Stimulated activated CD4-positive, alpha-beta T cell treated with anti-CD3 and anti-CD28 coated beads, Interleukin-1b, Interleukin-23, amount 100 ng/mL, for 1 hour (primary cell): ENCODE measurements at places on chromosomes 16 and 17.

GRCh38 chr16:12575288-12575687 is 228.4 kb downstream of the CPPED1 start:
- no peak for DNase-seq

GRCh38 chr17:34475296-34475695 is 104.1 kb upstream of the TMEM132E start:
- no peak for DNase-seq

GRCh38 chr17:69175625-69176456 is 34.1 kb upstream of the ABCA6 start:
- DNase-seq = no peak

DNA sequence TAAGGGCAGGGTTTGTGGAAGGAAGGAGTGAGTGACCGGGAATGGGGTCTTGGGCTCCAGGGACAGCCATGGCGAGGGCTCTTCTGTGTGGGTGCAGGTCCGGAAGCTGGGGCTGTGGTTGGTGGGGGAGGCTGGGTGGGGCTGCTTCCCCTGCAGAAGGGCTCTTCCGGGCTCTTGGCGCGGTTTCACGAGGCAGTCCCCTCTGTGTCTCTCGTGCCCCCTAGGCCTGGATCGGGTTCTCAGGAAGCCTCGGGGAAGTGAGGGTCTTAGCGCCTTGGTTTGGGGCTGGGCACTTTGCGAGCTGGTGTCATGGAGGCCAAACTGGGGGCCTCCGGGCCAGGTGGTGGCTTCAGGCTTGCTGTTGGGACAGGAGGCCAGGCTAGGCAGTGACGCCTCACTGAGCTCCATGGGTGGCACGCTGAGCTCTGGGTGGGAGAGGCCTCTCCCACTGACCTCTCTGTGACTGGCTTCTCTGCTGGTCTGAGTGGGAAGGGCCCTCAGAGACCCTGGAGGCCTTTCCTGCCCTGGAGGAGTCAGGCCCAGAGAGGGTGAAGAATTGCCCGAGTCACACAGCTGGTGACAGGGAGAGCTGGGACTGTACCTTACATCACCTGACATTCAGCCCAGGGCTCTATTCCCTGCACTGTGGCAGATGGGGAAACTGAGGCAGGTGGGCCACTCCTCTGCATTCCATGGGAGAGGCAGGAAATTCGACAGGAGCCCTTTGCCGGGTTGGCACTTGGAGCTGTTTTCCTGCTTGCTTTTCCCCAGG is 8.2 kb downstream of the ADCY7 start:
- no peak for DNase-seq

DNA sequence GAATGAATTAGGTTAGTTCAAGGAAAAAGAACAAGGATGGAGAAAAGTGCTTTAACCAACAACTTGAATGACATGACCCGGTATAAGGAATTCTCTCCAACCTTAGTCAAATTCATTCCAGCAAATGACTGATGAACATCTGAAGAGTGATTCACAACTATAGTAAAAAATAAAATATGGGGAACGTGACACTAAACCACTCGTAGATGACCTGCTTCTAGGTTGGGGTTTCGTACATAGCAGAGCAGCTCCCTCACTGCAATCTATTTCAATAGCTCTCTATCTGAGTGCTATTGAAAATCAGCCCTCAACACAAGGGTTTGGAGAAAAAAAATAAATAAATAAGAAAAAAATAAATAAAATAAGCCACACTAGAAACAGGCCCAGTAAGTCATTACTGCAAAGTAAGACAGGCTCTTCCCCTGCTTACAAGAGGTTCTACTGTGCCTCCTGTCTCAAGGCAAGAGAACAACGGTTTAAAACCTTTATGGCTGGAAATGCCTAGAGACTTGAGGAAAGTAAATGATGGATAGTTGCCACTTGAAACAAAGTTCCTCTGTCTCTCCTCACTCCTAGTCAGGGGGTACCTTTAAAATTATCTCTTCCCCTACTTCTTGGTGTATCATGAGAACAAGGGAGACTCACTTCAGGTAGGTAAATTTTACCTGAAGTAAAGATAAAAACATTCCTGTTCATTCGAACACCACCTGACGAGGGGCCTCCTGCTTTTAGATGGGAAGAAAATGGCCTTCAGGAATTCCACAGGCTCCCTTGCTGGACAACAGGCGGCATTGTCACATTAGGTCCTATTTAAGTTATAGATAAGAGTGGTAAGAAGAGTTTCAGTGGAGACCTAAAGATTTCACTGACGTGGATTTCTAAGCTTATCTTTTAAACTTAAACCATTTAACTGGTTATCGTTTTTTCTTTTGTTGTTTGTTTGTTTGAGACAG is 20.5 kb downstream of the COG7 start:
- DNase-seq = no peak

DNA sequence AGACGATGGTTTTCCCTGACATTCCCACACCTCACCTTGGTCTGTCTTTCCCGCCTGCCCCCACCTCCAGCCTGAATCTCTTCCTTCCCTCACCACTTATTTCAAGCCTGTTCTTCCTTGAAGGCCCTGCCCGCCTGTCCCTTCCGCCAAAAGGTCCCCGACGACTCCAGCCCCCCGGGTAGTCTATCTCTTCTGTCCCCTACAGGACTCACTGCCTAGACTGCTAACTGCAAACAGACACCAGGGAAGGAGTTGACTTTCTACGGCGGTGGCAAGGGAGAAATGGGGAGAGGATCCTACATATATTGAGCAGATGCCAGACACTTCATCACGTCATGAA is 53.7 kb downstream of the NT5M start:
- no peak for DNase-seq

GRCh38 chr17:57016764-57017116 is 38.8 kb downstream of the SCPEP1 start:
- no peak for DNase-seq

DNA sequence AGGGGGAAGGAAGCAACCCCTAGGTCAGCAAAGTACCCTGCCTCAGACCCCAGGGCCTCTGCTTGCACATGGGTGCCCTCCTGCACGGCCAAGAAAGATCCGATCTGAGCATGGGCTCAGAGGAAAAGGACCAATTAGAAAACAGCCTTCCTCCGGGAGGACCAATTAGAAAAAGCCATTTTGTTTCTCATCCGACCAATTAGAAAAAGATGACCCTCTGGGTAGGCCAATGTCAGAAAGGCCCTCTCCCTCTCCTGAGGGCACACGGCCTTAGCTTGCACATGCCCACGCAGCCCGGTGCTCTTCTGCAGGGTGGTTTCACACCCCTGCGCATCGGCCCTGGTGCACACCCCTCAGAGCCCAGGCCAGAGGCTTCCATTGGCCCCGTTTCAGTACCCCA is 5.1 kb upstream of the CISD3 start:
- no peak for DNase-seq

- DNase-seq = no peak
Measured at GRCh38 chr17:43631429-43631828, 30.3 kb downstream of the MEOX1 start.

GRCh38 chr16:52912565-52913173 is 140.0 kb downstream of the CHD9NB start:
- no peak for DNase-seq

DNA sequence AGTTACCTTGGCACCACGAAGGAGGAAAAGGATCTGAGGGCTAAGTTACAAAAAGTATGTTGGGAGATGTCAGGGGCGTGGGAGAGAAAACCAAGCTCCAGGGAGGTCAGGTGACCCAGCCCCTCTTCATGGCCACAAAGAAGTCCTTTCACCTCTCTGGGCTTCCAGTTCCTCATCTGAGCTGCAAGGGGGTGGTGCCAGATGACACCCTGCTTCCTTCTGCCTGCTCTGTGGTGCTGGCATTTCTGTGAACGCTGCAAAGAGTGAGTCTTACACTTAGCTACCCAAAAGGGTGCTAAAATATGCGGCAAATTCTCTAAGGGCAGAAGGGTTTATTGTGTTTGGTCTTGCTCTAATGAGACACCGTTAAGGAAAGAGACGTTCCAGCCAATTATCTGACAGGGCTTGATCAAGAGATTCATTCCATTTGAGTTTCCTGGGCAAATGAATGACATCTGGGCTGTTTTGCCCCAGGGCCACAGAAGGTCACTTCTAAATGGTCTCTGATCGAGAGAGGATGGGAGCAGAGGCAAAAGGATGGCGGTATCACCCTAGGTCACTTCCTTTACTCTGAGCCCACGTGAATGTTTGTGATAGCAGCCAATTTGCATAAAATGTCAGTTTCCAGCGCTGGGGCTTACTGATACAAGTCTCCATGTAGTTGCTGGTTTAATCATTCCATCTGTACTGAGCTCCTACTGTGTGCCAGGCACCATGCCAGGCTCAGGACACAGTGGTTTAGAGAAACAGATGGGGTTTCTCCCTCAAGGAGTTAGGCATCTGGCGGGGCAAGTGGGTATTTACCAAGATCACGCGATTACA is 210.2 kb downstream of the KATNIP start:
- DNase-seq = no peak
